ENCODE measurements at places on chromosomes 5 and 9.

GRCh38 chr5:133245191-133246052, 193.6 kb downstream of the HSPA4 start:
- DNase-seq: peak; percentile 26

DNA sequence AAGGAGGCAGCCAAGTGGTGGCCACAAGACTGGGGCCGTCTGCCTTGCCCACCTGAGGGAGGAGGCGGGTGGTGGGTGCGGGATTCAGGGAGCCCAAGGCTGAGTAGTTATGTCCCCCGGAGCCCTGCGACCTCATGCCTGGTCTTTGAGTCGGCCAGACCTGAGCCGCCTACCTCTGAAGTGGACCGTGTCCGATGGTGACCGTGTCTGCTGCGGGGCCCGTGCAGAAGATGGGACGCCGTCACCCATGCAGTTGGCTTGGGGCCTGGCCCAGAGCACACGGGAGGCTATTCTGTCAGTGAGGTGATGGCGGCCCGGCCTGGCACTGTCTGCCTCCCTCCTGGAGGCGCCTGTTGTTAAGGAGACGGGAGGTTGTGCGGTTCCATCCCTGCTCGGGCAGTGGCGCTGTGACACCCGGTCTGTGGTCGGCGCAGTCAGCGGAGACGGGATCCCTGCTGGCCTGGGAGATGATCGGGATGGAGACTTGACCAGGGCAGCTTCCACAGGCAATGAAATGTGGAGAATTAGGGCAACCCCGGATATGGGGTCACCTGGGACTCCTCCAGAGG, 62.5 kb upstream of the FCN2 start:
- DNase-seq: no peak

- no peak for DNase-seq
Measured at GRCh38 chr9:137612741-137613142, 6.1 kb upstream of the EHMT1 start.

GRCh38 chr9:130659699-130660248, 4.6 kb upstream of the PRDM12 start:
- no peak for DNase-seq

GRCh38 chr5:88140396-88140855, 128.2 kb downstream of the TMEM161B start:
- no peak for DNase-seq

DNA sequence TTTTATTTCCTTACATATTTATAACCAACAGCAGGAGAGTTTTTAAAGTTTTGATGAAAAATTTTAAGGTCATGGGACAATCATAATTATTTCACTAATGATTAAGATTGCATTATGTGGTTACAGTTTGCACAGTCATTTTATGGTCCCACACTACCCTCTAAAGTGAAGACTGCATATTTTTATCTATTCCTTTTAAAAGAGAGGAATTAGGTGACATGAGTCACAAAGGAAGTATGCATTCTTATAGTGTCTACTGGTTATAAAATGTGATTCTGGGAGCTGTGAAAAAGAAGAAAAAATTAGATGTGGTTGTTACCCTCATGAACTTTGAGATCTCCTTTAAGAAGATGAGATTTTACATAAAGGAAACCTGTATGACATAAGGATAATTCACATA, 87.9 kb upstream of the GRIA1 start:
- DNase-seq: no peak

GRCh38 chr5:179307931-179308471, 37.3 kb downstream of the ADAMTS2 start:
- DNase-seq: no peak
